ENCODE measurements at places on chromosomes 1 and 21.

- no peak for DNase-seq
Measured at GRCh38 chr21:29430030-29430429, 131.3 kb downstream of the BACH1 start.

DNA sequence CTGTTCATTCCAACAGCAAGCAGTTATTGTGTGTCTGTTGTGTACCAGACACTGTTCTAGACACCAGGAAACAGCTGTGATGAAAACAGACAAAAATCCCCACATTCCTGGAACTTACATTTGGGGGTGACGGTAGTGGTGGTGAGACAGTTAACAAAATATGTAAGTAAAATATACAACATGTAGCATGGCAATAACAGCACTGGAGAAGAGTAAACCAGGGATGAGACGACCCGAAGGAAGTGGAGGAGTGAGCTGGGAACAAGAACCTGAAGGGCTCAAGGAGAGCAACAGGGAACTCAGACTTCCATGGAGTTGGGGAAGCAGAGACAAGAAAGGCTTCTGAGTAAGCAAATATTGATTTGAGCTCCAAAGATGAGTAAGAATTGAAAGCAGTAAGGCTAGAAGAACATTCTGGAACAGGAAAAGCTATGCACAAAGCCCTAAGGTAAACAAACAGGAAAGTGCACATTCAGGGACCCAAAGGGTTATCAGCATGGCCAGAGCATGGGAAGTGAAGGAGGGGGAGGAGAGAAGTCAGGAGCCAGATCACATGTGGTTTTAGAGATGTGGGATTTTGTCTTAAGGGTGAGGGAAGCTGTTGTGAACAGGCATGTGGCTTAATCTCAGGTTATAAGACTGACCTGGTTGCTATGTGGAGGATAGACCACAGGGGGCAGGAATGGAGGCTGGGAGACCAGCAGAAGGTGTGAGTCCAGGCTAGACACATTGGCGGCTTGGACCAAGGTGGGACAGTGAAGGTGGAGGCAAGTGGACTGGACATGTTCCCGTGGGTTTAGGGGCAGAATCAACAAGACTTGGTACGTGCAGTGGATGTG lies 7.3 kb downstream of the CSF1 start:
- DNase-seq, result peak; percentile 60

DNA sequence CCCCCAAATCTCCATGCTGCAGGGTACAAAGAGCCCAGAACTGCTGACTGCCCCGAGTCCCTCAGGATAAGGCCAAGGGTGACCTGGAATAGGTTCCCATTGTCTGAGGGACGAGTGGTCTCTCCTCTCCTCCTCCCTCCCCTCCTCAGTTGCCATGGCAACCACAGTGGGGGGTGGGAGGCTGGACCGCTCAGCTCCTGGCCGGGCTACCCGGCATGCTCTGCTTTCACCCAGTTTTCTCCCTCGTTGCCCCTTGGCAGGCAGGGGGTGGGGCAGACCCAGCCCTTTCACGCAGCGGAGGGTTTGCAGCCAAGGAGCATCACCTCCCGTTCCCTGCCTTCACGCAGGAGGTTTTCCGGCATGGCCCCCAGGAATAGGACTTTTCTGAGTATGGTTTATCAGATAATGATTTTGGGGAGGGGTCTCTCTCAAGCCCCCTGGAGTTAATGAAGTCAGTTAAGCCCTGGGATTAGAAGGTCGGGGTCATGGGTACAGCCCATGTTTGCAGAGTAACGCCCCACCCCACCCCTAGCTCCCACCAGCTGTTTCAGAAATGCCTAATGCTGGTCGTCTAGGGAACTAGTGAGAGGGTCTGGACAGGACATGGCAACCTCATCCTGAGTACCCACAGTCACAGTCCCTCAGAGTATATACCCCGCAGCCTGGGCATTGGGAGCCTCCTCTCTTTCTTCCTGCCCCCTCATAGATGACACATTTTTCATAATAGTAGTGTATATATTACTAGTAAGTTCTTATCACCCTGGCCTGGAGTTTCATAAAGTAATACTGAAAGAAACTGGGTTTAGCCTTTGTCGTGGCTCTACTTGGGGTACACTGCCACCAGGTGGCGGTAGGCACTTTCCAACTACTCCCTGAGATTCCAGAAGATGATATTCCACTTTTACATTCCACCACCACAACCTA lies 20.7 kb downstream of the C1QB start:
- DNase-seq, result peak; percentile 72

GRCh38 chr1:247415423-247416361 lies at the start of gene NLRP3:
Gene NLRP3 (plus strand): TSS chr1:247416173. CDS start chr1:247418801, 2,628 bp downstream.
- no peak for DNase-seq

DNA sequence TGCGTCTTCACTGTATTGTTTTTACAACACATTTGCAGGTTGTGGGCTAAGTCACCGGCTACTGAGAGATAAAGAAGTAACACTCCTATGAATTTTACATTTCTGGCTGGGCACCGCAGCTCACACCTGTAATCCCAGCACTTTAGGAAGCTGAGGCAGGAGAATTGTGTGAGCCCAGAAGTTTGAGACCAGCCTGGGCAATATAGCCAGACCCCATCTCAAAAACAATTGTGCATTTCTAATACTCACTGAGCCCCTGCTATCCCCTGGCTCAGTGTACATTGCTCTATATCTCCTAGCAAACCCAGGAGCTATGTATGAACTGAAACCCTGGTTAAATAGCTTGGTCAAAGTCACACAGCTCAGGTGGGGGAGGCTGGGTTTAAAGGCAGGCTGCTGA lies 108.7 kb downstream of the ZNF281 start:
- DNase-seq, result no peak

GRCh38 chr1:212328248-212328647 lies 43.0 kb downstream of the PPP2R5A start:
- no peak for DNase-seq

- DNase-seq, result peak; percentile 19
Measured at GRCh38 chr1:183443011-183443410, 24.8 kb upstream of the NMNAT2 start.

DNA sequence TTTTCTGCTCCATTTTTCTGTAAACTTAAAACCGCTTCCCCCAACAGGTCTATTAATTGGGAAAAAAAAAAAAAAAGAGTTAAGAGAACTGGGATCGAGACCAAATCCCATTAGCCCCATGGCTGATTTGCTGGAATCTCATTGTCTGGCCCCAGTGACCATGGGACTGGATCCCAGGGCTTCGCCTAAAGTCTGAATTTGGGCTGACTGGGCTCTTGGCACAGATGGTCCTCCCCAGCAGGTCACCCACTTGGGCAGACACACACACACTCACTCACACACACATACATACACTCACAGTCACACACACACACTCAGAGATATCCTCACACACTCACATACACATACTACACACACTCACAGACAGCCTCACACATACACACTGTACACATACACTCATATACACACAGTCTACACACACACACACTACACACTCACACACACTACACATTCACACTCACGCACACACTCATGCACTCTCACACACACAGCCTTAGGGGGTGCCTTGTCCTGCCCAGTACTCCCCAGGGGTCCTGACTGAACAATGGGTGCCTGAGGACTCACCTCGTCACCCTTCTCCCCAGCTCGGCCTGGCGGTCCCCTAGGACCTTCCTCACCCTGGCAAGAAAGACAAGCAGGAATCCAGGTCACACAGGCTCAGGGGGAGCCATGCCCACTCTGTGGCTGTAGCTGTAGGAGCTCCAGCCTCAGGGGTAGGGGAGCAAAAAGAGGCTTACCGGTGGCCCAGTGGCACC lies 7.5 kb downstream of the COL9A2 start:
- no peak for DNase-seq

GRCh38 chr1:90144820-90145219 lies 149.9 kb downstream of the ZNF326 start:
- no peak for DNase-seq

DNA sequence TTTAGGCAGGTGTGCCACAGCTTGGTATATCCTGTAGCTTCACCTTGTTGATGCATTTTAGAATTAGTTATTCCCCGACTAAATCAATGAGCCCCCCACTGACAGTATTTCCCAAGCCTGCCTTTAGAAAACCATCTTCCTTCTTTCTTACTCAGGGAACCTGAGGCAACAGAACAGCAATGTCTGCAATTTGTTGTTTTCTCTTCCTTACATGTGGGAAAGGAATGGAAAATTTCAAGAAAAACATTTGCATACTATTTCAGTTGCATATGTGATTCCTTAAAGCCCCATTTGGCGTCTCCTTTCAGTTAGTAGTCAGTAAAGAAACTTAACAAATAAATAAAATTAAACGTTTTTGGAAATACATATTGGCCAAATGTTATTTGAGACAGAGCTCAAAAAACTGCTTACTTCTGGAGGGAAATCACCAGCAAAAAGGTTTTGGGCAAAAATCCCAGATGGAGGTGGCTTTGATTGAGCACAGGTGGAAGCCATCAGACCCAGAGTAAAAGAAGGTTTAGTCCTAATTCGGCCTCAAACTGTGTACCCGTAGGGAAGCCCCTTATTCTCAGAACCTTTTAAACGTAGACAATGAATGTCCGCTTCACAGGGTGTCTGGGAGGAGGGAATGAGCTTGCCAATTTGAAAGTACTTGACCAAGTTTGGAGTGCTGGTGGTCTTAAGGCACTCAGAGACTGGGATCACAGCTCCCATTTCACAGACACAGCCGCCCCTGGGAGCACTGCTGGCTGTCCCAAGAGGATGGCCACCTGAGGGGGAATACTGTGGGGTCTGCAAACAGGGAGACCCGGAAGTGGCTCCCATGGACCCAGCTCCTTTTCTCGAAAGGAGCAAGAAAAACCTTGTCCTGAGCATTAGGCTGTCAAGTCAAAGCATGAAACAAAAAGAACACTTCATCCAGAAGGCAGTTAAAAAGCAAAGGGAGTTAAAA lies 9.4 kb downstream of the LHX4 start:
- no peak for DNase-seq

DNA sequence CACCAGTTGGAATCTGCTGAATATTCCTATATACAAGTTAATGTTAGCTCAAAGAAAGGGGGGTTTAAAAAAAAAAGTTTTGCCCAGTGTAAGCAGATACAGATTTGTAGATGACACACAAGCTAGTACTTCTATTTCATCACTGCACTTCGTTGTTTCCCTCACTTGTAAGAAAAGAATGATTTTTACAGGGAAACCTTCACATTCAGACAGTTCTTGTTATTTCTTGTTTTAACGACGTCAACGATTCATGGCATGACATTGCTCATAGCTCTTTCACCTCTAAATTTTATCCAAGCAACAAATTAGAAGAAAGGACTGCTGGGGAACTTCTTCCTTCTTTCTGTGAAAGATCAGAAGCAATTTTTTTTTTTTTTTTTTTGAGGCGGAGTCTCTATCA lies 25.7 kb upstream of the C1orf105 start:
- no peak for DNase-seq

- no peak for DNase-seq
Measured at GRCh38 chr1:17795081-17795809, 40.1 kb downstream of the ACTL8 start.

DNA sequence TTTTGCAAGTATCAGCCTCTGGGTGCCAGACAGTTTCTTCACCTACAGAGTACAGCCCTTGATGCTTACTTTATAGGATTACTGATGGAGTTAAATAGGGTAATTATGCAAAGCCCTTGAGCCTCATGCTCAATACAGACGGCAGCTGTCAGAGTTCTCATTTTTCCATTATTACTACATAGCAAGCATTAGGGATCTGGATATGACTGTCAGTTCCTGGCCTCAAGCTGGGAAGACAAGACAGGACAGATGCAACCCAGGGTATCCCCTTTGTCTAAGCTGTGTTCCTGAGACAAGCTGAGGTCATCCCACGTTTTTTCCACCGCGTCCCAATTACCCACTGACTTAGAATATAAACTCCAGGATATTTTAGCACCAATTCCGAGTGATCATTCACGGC lies 94.4 kb downstream of the SLC35F3 start:
- no peak for DNase-seq

DNA sequence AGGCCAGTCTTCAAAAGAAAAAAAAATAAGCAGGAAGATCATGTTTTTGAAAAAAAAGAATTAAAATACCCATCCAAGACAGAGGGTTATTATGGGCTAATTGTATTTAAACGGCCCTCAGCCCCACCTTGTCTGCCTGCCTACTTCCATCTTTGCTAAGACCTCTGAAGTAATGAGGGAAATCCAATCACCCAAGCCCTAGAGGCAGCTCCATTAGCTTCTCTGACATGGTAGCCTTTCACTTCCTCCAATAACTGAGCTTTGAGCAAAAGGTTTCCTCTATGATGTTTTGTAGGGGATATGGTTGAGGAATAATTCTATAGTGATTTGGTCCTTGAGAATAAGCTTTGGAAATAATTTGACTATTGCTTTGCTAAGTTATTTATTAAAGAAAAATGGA lies 178.2 kb upstream of the SGIP1 start:
- no peak for DNase-seq

DNA sequence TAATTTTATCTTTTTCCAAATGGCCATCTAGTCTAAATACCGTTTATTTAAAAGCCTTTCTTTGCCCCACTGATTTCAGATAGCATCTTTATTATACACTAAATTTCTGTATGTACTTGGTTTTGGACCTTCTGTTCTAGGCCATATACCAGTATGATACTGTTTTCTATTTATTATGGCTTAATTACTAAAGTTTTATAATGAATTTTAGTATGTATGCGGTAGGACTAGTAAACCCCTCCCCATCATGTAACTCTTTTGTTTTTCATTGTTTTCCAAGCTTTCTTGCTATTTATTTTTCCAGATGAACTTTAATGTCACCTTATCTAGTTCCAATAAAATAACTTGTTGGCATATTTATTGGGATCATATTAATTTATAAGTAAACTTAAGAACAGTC lies 29.9 kb downstream of the KLHL20 start:
- DNase-seq, result no peak

- DNase-seq, result no peak
Measured at GRCh38 chr21:39613041-39613934, 548 bp downstream of the B3GALT5 start.

DNA sequence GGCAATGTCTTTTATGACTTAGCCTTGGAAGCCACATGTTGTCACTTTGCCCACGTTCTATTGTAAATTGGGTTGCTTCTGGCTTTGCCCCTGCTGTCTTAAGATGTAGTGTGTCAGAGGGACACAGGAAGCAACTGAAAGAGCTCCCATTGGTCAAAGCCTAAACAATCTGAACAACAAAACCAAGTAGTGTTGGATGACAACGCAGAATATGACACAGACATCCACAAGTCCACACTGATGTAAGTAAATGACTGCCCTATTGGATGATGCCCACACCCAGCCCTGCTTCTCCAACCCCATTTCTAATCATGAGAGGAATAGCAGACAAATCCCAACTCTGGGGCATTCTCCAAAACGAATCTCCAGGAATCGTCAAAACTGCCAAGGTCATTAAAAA lies 50.7 kb downstream of the ELF3 start:
- DNase-seq, result no peak

GRCh38 chr1:6235296-6235677 lies 477 bp downstream of the ICMT start:
- DNase-seq, result no peak

GRCh38 chr1:48061162-48062136 lies 64.3 kb upstream of the TRABD2B start:
- DNase-seq, result peak; percentile 60

DNA sequence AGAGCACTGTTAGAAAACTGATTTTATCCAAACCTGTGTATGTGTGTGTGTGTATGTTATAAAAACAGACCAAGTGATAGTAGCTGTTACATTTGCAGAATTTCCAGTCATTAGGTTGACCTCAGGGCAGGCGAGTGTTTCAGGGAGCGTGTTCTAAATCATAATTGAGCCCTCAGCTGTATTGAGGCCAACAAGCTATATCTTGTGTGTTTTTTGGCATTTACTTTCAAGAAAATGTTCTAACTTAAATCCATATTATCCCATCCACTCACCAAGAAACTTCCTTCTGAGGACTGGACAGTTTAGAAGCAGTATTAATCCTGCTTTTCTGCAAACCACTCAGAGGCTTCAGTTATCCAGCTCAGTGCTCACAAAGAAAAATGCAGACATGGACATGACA lies 12.0 kb downstream of the DDAH1 start:
- no peak for DNase-seq

Data from lung microvascular endothelial cell (primary cell).